ENCODE measurements at places on chromosomes 4 and X. TPM values are rescaled to one million over a fixed set of nuclear protein-coding genes. Genes with fewer than 3 reads are reported as not detected.
A peak's percentile ranks its signal among the peaks of the same experiment; 100 is the strongest.

RXFP1 gene
- polyA plus RNA-seq, result 10.1 TPM

VCX gene
- not detected for polyA plus RNA-seq

NHSL2 gene
- 7.6 TPM for polyA plus RNA-seq

ZNF275 gene
- 22.8 TPM for polyA plus RNA-seq

GRCh38 chr4:173360587-173361221 lies 10.1 kb upstream of the SAP30 start:
- DNase-seq, result no peak

DNA sequence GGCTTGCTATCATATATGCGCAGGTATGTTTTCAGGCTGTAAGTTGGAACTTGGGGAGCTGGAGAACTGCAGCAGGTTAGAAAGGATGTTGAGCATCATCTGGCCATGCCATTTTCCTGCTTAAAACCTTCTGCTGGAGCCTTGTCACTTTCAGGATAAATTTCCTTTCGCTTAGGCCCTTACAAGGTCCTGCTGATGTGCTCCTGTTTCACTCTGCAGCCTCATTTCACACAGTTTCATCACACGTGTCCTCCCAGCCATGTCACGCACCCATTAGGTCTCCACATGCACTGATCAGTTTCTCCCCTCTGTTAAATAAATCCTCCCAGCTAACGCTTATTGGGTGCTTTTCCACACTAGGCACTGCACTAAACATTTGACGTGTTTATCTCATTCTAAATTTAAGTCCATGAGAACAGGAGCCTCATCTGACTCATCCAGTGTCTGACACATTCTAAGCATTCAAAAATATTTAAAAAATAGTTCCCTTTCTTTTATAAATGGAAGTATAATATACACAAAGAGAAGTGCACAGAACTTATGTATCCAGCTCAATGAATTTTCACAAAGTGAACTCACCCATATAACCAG lies 14.5 kb downstream of the SOD3 start:
- no peak for DNase-seq

GRCh38 chr4:167088115-167088514 lies 146.2 kb downstream of the SPOCK3 start:
- DNase-seq, result no peak

- DNase-seq, result no peak
These were observed 282.6 kb downstream of the ADGRA3 start for GRCh38 chr4:22233230-22233629.

DNA sequence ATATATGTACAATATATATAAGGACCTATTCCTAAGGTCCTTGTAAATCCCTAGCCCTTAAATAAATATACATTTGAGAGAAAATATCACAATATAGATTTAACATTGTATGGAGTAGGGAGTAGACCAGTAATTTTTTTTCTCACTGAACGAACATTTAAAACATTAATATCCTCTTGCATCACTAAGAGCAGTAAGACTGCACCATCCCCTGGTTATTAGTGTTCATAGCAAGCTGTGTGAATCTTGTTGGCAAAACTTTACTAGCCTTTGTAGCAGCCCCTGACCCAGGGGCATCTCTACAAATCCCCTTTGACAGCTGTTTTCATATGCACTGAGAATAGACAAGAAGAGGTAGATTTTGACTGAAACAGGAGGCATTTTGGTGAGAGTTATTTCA lies 146.5 kb downstream of the IL1RAPL2 start:
- no peak for DNase-seq

GRCh38 chr4:674172-675035 lies at the start of the genes ATP5ME and MYL5:
ATP5ME (minus strand) TSS chr4:674276; CDS start chr4:674247, 29 bp downstream.
MYL5 (plus strand) TSS chr4:674542; CDS start chr4:678027, 3,485 bp downstream.
- peak; percentile 97 for DNase-seq
